Mesenchymal stem cell (in vitro differentiated cells and primary cell): ENCODE measurements at places on chromosomes 7 and 10.

DNA sequence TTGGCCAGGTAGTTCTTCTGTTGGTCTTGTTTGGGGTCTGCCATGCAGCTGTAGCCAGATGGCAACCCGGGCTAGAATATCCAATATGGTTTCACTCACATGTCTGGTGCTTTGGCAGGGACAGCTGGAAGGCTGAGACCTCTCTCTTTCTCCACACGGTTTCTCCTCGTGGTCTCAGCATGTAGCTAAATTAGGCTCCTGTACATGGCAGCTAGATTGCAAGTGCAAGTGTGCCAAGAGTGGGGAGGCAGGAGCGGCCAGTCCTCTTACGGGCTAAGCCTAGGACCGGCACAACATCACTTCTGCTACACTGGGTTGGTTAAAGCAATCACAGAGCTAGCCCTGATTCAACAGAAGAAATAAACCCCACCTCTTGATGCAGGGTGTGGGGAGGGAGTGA, 9.3 kb upstream of the PDE1C start:
- H3K27ac ChIP-seq: no peak overlapping the region
- peaks cover 2% of the 10 kb centered on the region for H3K4me1 ChIP-seq
- H3K36me3 ChIP-seq: no peaks in the 10 kb centered on the region
- no peak for DNase-seq
- no peaks in the 10 kb centered on the region for H3K27me3 ChIP-seq
- no peak overlapping the region for H3K4me3 ChIP-seq

GRCh38 chr10:98431016-98431415, 15.7 kb downstream of the HPS1 start:
- H3K27ac ChIP-seq: peak overlapping the region; percentile 9
- H3K36me3 ChIP-seq: peaks cover 53% of the 10 kb centered on the region
- H3K4me3 ChIP-seq: no peak overlapping the region
- H3K27me3 ChIP-seq: no peaks in the 10 kb centered on the region
- DNase-seq: no peak
- peaks cover 21% of the 10 kb centered on the region for H3K4me1 ChIP-seq

GRCh38 chr7:103551016-103551415, 105.0 kb upstream of the SLC26A5 start:
- DNase-seq: no peak
- H3K4me3 ChIP-seq: no peak overlapping the region
- H3K27ac ChIP-seq: no peak overlapping the region
- no peaks in the 10 kb centered on the region for H3K27me3 ChIP-seq
- H3K36me3 ChIP-seq: peaks cover 3% of the 10 kb centered on the region

DNA sequence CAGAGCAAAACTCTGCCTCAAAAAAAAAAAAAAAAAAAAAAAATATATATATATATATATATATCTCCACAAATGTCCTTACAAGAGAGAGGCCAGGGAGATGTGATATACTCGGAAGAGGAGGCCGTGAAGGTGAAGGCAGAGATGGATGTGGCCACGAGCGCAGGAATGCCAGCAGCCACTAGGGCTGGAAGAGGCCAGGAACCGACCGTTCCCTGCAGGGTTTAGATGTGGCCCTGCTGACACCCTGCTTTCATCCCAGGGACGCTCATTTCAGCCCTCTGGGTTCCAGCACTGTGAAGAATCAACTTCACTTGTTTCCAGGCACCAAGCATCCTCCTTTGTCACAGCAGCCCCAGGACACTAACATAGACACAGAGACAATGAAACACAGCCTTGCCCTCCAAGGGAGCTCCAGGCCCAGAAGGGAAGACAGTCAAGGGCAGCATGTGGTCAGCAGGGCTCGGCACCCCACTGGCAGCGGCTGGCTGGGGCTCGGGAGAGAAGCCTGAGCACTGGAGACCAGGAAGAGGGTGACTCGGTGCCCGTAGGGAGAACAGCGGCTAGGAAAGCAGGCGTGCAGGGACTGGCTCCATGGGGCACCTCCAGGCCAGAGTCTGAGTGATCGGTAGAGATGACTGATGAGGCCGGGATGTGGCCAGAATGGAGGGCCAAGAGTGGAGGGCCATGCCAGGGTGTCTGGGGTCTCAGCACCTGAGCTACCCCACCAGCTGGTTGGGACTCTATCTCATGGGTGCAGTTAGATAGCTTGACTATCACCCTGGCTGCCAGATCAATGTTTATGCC, 7.6 kb downstream of the WDR86 start:
- no peak overlapping the region for H3K4me3 ChIP-seq
- H3K27ac ChIP-seq: no peak overlapping the region
- peaks cover 14% of the 10 kb centered on the region for H3K4me1 ChIP-seq
- no peaks in the 10 kb centered on the region for H3K36me3 ChIP-seq
- DNase-seq: no peak

- peaks cover 19% of the 10 kb centered on the region for H3K27me3 ChIP-seq
- H3K4me1 ChIP-seq: peaks cover 23% of the 10 kb centered on the region
- H3K36me3 ChIP-seq: no peaks in the 10 kb centered on the region
- no peak overlapping the region for H3K27ac ChIP-seq
Observed at GRCh38 chr7:1720326-1720725, 50.2 kb downstream of the ELFN1 start.

GRCh38 chr10:131000244-131000643, 311.3 kb downstream of the TCERG1L start:
- no peak overlapping the region for H3K4me3 ChIP-seq
- H3K36me3 ChIP-seq: no peaks in the 10 kb centered on the region
- DNase-seq: no peak
- H3K27me3 ChIP-seq: no peaks in the 10 kb centered on the region
- H3K27ac ChIP-seq: no peak overlapping the region

- H3K27ac ChIP-seq: no peak overlapping the region
- H3K4me1 ChIP-seq: no peaks in the 10 kb centered on the region
- H3K36me3 ChIP-seq: no peaks in the 10 kb centered on the region
- no peaks in the 10 kb centered on the region for H3K27me3 ChIP-seq
- DNase-seq: no peak
- H3K4me3 ChIP-seq: no peak overlapping the region
Observed at GRCh38 chr10:90007226-90007625, 305.8 kb downstream of the KIF20B start.

DNA sequence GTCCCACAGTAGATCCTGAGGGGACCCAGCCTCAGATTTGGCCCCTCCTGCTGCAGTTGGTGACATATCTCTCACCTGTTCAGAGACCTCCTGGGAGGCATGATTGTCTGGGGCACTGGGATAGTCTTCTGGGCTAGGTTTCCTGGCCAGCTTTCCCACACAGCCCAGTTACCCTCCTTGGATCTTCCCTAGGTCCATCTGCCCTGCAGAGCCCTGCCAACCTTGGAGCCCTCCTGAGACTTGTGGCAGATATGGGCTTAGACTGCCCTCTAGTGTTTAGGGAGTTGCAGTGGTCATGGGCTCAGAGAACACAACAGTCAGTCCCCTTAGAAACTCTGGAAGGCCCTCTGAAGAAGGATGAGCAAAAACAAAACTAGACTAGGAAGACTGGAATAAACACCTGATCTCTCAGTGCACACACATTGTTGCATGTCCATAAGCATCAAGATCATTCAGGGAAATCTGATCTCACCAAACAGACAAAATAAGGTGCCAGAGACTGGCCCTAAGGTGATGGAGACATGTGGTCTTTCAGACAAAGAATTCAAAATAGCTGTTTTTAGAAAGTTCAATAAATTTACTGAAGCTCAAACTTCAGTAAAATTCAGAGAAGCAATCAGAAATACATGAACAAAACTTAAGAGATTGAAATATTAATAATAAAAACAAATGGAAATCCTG, 324.6 kb downstream of the ATRNL1 start:
- no peaks in the 10 kb centered on the region for H3K36me3 ChIP-seq
- no peaks in the 10 kb centered on the region for H3K27me3 ChIP-seq
- peak; percentile 70 for DNase-seq
- no peak overlapping the region for H3K4me3 ChIP-seq

- no peak for DNase-seq
- peaks cover 9% of the 10 kb centered on the region for H3K4me1 ChIP-seq
- no peaks in the 10 kb centered on the region for H3K36me3 ChIP-seq
- no peak overlapping the region for H3K4me3 ChIP-seq
Observed at GRCh38 chr7:44531421-44532380, 9.4 kb downstream of the NPC1L1 start.

- no peak overlapping the region for H3K4me3 ChIP-seq
- no peak overlapping the region for H3K27ac ChIP-seq
- DNase-seq: no peak
- H3K4me1 ChIP-seq: peaks cover 3% of the 10 kb centered on the region
Observed at GRCh38 chr7:155724327-155725005, 80.0 kb downstream of the RBM33 start.

GRCh38 chr7:156401617-156402016, 239.0 kb upstream of the RNF32 start:
- no peaks in the 10 kb centered on the region for H3K36me3 ChIP-seq
- no peaks in the 10 kb centered on the region for H3K27me3 ChIP-seq
- H3K4me1 ChIP-seq: no peaks in the 10 kb centered on the region
- no peak overlapping the region for H3K4me3 ChIP-seq
- DNase-seq: no peak

DNA sequence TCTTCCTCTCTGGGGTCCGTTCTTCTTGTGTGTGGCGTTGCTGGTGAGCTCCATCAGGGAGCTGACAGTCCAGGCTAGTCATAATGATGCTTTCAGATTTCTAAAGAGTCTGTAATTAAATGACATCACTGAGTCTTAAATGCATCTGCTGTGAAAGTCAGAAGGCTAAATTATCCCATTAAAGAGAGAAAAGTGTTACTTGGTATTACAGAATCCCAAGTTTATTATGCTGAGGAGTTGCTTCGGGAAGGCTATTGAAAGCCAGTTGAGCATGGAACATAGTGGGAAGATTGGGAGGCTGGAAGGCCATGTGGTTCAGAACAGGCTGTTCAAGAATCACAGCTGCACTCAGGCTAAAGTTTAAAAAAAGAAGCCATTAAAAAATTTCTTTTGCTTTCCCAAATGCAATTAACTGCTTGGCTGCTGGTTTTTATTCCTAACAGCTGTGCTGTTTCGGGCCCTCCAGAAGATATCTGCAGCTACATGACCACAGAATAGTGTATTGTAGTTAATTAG, 342.6 kb upstream of the LRGUK start:
- DNase-seq: no peak
- H3K27ac ChIP-seq: no peak overlapping the region
- H3K36me3 ChIP-seq: peaks cover 4% of the 10 kb centered on the region
- no peaks in the 10 kb centered on the region for H3K4me1 ChIP-seq
- H3K4me3 ChIP-seq: no peak overlapping the region
- H3K27me3 ChIP-seq: no peaks in the 10 kb centered on the region

DNA sequence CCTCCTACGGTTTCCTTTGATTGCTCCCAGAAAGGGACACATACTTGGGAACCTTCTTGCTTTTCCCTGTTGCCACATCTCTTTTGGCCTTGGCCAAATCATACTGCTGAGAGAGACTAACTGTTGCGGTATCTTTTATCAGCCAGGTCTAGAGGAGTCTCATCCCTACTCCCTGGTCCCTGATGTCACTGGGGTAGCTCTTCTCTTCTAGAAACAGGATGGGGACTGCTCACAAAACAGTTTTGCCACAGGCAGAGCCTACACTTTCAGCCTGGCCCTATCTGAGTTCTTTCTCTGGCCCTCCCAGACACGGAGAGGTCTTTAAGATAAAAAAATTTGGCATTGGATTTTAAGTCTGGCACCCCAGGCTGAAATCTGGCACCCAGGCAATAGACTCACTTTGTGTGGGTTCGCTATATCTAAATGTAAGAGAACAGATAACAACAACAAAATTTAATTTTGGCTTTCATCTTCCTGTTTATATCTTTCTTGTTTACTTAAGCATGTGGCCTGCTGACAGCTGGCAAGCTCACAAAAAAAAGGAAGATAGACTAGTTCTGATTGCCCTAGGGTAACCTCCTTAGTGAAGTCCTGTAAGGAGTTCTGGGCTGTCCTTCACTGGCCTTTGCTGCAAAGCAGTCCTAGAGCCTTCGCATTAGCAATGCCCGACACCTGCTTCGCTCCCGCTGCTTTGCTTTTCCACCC, 228.3 kb upstream of the NPVF start:
- no peak overlapping the region for H3K4me3 ChIP-seq
- no peak overlapping the region for H3K27ac ChIP-seq
- no peaks in the 10 kb centered on the region for H3K36me3 ChIP-seq
- no peaks in the 10 kb centered on the region for H3K4me1 ChIP-seq
- peaks cover 18% of the 10 kb centered on the region for H3K27me3 ChIP-seq

DNA sequence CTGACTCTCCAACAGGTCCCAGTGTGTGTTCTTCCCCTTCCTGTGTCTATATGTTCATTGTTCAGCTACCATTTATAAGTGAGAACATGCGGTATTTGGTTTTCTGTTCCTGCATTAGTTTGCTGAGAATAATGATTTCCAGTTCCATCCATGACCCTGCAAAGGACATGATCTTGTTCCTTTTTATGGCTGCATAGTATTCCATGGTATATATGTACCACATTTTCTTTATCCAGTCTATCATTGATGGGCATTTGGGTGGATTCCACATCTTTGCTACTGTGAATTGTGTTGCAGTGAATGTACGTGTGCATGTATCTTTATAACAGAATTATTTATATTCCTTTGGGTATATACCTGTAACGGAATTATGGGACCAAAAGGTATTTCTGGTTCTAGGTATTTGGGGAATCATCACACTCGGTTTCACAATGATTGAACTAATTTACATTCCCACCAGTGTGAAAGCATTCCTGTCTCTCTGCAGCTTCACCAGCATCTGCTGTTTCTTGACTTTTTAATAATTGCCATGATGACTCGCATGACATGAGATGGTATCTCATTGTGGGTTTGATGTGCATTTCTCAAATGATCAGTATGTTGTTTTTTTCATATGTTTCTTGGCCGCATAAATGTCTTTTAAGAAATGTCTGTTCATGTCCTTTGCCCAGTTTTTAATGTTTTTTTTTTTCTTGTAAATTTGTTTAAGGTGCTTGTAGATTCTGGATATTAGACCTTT, 60.2 kb downstream of the LSMEM1 start:
- no peaks in the 10 kb centered on the region for H3K27me3 ChIP-seq
- no peaks in the 10 kb centered on the region for H3K36me3 ChIP-seq
- no peaks in the 10 kb centered on the region for H3K4me1 ChIP-seq
- no peak overlapping the region for H3K4me3 ChIP-seq

DNA sequence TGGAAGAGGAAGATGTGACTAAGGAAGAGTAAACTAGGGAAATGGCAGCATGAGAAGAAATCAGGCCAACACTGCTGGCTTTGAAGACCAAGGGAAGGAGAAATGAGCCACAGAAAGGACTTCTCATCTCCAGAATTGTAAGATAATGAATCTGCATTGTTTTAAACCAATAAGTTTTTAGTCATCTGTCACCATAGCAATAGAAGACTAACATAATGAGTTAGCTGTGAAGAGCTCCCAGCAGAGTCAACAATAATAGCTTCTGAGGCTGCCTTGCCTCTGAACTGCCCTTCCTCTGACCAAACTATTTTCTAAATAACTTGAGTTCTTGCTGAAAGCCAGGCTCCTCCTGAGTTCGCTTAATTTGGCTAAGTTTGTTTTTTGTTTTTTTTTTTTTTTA, 103.6 kb downstream of the CACNA2D1 start:
- DNase-seq: no peak
- no peaks in the 10 kb centered on the region for H3K4me1 ChIP-seq
- H3K27ac ChIP-seq: no peak overlapping the region
- H3K36me3 ChIP-seq: no peaks in the 10 kb centered on the region
- no peaks in the 10 kb centered on the region for H3K27me3 ChIP-seq
